ENCODE measurements at places on chromosomes 13 and 19. TPM values are rescaled to one million over a fixed set of nuclear protein-coding genes. Genes with fewer than 3 reads are reported as not detected.

- DNase-seq, result no peak
Measured at GRCh38 chr19:2201473-2202148, 34.5 kb downstream of the PLEKHJ1 start.

GRCh38 chr13:24627090-24627714 is 53.0 kb upstream of the ATP12A start:
- no peak for DNase-seq

DNA sequence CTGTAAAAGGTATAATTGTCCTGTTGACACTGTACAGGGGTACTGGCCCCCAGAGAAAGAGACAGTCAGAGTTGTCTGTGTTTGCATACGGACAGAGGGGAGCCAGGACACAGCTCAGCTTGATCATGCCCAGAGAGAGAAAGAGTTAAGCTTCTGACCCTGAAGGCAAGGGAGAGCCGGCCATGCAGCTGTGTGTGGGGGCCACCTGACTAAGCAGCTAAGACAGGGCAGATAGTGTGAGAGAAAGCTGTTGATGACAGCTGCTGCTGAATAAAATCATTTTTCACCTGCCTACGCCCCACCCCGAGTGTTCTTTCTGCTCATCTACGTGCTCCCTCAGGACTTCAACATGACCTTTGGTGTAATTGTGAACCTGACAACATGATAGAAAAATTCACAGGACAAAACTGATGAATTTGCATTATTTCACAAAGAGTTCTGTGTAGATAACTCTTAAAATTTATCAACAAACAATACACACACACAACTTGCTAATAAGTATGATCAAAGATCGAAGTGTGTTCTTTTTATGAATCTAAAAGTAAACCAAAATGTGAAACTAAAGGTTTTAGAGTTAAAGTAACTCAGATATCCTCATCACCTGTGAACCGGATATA is 1294.3 kb upstream of the ATXN8OS start:
- no peak for DNase-seq

GRCh38 chr13:31421756-31422155 is 222.0 kb downstream of the B3GLCT start:
- no peak for DNase-seq

Gene JUNB
- total RNA-seq, result 2,027 TPM

DNA sequence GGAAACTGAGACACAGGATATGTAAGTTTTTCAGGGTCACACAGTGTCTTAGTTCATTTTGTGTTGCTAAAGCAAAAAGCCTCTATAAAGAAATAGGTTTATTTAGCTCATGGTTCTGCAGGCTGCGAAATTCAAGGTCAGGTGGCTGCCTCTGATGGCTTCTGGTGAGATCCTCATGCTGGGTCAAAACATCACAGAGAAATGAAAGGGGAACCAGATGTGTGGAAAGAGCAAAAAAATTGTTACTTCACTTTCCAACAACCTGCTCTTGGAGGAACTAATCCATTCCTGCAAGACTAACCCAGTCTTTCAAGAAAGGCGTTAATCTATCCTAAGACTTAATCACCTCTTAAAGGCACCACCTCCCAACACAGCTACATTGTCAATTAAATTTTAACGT is 64.2 kb upstream of the UBL3 start:
- DNase-seq, result no peak

Gene TMEM38A
- total RNA-seq, result 2.8 TPM

Gene MAP2K7
- 52.4 TPM for total RNA-seq

DNA sequence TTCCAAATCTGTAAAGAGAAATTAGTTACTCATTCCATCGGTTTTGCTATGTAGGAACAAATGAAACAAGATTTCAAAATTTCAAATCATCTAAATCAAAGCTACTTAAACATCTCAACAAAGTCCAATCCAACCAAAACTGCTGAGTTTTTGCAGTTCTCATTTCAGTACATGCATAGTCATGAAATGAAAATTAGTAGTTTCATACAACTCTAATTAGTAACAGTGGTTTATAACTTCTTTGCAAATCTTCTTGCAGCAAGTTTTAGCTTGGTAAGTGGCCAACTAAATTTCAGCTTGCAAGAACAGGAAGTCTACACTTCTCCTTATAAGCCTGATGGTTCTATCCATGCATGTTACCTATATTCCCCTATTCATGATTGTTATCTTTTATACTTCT is 75.6 kb downstream of the SPRY2 start:
- no peak for DNase-seq

Gene MBD3L4
- not detected for total RNA-seq

Gene SLC25A15
- total RNA-seq, result 12.1 TPM

Gene ZNF600
- 8.1 TPM for total RNA-seq

GRCh38 chr19:5958851-5959122 is 19.2 kb downstream of the RANBP3 start:
- no peak for DNase-seq

Gene MYH14
- 116 TPM for total RNA-seq

DNA sequence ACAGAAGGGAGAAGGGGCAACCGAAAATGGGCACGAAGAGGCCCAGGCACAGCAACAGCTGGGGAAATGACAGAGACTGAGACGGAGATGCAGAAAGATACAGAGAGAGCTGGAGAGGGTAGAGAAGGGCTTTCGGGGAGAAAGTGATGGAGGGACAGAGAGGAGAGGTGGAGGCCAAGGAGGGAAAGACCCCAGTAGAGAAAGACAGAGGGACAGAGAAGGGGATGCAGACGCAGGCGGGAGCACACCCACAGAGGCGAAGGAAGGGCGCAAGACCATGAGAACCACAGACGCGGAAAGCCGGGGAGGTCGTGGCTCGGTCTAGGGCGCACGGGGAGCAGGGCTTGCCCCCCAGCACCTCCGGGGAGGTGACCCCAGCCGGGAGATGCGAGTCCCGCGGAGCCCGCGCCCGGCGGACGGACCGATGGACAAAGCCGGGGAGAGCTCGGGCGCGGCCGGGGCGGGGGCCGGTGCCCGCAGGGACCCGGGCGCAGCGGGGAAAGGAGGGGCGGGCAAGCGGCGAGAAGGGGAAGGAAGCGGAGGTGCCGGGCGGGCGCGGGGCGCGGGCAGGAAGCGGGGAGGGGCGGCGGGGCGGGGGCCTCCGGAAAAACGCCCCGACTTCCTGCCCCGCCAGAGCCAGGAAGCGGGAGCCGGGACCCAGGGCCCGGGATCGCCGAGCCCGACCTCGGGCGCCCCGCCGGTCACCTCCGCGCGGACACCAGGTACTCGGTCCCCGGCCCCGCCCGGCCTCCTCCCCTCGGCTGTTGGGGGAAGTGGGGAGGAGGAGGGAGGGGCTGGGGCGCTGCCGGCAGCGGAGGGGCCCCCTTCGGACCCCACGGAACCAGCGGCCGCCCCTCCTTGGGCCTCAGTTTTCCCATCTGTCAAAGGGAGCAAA is at the start of gene ARHGEF1:
TSS of gene ARHGEF1 (plus strand) at position 617 of the 895 bp plus-strand sequence. CDS start 4,899 bp downstream, outside the sequence.
- DNase-seq, result peak; percentile 77

DNA sequence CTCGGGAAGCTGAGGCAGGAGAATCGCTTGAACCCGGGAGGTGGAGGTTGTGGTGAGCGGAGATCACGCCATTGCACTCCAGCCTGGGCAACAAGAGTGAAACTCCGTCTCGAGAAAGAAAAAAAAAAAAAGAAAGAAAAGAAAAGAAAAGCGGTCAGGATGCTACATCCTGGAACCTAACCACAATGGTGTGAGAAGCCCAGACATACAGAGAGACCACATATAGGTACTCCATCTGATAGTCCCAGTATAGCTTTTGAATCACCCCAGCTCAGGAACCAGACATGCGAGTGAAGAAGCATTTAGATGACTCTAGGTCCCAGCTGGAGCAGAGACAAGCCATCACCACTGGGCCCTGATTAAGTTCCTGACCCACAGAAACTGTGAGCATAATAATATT is 3.2 kb downstream of the IFNL1 start:
- peak; percentile 9 for DNase-seq

DNA sequence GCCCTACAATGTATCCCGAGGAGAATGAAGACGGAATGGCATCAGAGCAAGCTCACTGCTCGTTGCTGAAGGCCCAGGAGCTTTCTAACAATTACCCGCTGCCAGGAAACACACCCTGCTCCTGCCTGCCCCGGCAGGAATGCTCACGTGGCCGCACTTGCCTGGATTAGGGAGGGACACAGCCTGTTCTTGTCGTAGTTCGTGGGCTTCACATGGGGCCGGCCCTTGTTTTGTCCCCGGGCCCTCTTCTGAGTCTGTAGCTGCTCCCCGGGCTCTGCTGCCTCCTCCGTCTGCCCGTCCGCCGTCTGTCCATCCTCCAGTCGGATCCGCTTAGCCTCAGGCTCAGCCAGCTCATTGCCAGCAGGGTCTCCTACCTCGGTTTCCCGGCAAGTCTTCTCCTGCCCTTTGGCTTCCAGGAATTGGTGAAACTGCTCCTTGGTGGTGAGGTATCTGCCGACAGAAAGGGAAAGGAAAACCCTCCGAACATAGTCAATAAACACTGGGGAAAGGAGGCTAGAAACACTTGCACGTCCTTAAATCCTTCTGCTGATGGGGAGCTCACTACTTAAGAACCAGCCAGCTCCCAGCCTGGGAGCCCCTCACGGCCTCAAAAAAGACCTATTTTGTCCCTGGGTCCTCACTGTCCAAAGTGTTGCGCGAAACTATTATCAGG is 941 bp downstream of the DUS3L start:
- DNase-seq, result no peak

Gene SLC1A6
- total RNA-seq, result 9.5 TPM

- no peak for DNase-seq
Measured at GRCh38 chr19:57034544-57034943, 85.2 kb upstream of the USP29 start.

- no peak for DNase-seq
Measured at GRCh38 chr13:37001921-37002250, 1.3 kb downstream of the EXOSC8 start.

DNA sequence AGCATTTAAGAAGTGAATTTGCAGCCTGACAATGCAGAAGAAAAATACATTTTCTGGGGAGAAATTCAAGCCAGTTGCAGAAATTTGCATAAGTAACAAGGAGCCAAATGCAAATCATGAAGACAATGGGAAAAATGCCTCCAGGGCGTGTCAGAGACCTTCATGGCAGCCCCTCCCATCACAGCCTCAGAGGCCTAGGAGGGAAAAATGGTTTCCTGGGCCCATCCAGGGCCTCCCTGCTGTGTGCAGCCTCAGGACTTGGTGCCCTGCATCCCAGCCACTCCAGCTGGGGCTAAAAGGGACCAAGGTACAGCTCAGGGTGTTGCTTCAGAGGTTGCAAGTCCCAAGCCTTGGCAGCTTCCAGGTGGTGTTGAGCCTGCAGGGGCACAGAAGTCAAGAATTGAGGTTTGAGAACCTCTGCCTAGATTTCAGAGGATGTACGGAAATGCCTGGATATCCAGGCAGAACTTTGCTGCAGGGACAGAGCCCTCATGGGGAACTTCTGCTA is 16.7 kb upstream of the ITM2B start:
- DNase-seq, result no peak

- DNase-seq, result no peak
Measured at GRCh38 chr13:71752775-71753513, 114.1 kb downstream of the DACH1 start.

Measured in suprapubic skin (tissue), 4 donors.